ENCODE measurements at places on chromosomes 7 and 10.

DNA sequence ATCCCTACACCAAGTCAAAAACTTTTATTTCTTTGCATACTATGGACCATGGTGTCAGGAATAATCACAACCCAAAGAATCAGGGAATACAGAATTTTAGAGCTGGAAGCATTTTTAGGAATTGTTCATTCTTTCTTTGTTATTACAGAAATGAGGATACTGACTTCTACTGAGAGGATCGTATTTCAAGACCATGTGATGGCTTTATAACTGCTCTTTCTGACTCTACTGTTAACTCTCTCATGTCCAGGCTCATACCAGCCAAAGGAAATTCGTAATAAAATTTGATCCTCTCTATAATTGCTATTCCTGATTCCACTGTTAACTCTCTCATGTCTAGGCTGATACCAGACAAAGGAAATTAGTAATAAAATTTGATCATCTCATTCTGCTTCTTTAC is 1050.9 kb upstream of the C7orf33 start:
- no peak for DNase-seq

DNA sequence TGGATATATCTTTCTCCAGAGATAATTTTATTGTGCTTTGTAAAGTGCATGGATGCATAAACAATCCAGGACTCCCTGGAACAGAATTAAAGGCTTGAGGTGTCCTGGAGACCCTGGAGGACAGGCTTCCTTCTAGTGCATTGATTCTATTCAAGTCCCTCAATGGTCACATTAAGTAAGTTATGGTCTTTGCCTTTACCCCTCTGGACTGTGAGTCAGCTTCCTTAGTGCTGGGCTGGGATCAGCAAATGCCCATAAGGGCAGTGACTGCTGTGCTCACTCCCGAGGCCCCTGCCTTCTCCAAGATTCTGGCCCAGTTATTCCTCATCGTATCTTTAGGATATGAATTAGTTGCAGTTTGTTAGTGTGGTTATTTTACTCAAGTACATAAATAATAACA is 178.7 kb upstream of the PRSS58 start:
- DNase-seq, result no peak

- peak; percentile 38 for DNase-seq
These were observed 50.6 kb downstream of the PWWP2B start for GRCh38 chr10:132447446-132448247.

DNA sequence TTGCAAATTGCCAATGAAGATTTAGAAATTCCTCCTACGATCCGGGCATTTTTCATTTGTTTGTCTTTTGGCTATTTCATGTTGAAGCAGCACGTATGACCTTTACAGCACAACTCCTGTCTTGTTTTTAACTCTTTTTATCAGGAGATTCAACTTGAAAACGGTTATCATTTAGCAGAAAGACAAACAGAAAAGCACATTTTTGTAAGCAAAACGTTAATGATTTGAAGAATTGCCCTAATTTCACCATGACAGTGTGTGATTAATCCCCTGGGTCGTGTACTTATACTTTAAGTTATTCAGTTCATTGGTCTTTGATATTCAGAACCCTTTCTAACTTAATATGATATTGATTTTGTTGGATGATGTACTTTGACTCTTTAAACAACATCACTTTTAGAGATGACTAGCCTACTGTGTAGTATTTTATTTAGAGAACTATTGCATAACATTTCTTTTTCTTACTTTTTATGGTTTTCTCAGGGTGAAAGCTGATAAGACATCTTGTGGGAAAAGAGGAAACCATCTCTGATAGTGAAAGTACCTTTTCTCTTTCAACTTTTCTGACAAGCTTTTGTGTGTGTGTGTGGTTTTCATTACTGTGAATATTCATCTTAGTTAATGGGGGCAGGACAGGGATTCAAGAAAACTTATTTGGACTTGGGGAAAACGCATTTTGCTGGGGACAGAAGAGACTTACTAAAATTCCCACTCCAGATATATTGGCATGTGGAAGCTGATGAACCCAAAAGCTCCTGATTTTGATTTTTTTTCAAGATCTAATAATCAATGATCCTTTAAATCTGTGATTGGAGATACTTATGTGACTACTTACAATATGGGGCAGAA is 8.1 kb downstream of the HHEX start:
- no peak for DNase-seq

GRCh38 chr10:43077421-43078171 is 727 bp downstream of the RET start:
- no peak for DNase-seq

DNA sequence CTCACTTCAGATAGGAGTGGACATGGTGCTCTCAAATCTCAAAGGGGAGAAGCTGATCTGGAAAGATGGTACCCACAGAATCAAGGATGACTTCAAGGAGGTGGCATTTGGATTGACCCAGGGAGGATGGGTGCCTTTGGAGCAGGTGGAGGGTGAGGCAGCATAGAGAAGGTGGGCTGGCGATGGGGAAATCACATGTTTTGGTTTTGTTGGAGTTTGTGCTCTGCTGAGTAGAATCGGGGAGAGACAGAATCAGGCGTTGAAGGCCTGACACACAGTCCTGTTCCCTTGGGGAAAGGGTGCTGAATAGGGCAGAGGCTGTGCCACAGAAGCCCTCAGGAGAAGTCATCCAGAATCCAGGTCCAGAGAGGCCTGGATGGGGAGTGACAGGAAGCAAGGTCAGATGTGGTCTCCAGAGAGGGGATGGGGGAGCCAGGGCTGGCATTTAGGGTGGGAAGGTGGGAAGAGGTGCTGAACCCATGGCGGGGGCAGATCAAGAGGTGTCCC is 291.1 kb downstream of the GLRX3 start:
- DNase-seq, result no peak

DNA sequence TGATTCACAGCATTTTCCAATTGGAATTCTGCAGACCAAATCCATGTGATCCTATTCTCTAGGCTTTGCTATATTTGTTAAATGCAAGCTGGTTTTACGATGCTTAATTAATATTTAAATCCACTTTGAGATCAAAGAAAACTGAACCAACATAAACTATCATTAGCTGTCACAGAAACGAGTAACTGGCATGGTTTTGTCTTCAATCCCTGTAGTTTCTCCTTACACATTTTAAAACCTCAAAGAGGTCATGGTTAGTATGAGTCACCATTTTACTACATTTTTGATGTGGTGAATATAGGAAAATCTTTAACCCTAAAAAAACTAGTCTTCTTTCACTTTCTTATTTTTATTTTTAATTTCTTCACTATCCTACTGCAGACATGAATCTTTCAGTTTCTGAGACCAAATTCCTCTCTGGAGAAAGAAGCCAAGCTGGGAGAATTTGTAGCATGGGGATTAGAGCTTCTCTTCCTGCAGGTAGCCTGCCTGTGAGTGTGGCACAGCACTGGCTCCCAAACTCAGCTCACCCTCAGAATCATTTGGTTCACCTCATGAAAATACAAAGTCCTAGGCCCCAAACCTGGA is 8.7 kb upstream of the LIPM start:
- DNase-seq, result peak; percentile 19

DNA sequence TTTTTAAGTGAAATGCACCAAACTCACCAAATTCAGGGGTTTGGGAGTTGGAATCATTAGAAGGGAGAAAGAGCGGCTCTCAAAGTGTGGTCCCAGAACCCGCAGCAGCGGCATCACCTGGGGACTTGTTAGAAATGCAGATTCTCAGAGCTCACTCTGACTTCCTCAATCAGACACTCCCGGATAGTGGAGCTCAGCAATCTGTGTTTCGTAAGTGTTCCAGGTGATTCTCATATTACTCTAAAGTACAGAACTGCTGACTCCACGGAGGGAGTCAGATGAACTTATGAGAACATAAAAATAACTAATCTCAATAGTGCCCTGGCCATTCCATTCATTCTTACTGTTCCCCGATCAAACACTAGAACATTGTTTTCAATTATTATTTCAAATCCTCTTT is 358.7 kb upstream of the MYO3A start:
- no peak for DNase-seq

DNA sequence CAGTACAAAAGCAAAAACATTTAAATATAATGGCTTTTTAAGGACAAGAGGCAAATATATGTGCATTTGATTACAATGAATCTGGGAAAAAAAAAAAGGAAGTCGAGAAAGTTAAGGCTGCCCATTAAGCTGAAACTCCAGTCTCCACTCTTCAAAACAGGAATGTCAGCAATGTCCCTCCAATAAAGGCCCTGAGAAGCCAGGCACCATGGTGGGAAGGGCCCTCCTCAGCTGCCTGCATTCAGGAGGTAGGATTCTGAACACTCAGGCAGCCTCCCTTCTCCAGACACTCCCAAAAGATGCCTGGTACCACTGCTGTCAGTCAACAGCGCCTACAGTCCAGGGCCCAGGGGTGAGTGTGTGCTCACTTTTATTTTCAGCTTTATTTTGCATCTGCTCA is 121.3 kb upstream of the MGMT start:
- no peak for DNase-seq

GRCh38 chr10:21125471-21126228 is 228.5 kb upstream of the NEBL start:
- no peak for DNase-seq

- DNase-seq, result peak; percentile 53
These were observed 168.2 kb downstream of the SND1 start for GRCh38 chr7:127819975-127820731.

GRCh38 chr10:62503872-62504271 is 129.7 kb downstream of the ZNF365 start:
- DNase-seq, result no peak

DNA sequence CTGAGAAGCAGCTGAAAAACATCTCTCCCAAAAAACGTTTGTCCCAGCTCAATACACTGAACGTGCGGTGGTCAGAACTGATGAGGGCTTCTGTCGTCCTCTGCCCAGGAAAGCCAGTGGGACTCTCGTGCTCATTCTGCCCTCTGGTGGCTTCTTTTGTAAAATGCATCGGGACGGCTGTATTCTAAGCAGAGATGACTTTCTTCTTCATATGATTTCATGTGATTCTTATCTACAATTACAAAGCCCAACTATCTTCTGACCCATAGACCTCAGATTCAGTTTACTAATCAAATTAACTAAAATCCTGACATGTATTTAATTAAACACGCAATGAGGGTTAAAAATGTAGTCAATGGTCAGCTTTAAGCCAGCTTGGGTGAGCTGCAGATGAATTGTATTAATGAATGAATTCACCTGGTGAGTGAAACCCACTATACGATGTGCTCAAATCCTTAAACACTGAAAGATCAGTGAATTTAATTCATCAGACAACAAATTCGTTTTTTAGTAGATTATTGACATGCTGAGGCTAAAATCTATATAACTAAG is 117.6 kb upstream of the FAM204A start:
- peak; percentile 46 for DNase-seq
